NCI-H1048 (cell line): ENCODE measurements at places on chromosomes 5 and 9.

GRCh38 chr5:171906703-171907590, 99.5 kb downstream of the FBXW11 start:
- DNase-seq: no peak

DNA sequence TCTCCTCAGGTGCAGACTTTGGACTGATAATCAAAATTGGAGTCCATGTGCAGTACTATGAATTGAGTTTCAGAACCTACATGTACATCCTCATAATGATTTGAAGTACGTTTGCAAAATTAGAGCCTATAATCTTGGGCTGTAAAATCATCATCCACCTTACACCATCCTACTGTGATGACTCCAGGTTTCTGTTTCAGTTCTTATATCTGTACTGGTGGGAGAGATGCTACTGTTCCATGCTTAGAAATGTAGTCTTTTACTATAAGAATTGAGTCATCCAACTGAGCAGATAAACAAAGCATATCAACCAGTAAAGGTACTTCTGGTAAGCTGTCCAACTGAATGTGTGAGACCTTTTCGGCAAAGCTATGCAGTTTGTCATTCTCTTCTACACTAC, 586.3 kb upstream of the FAM174A start:
- no peak for DNase-seq

GRCh38 chr5:177958696-177959095, 37.3 kb downstream of the PROP1 start:
- DNase-seq: no peak

- DNase-seq: no peak
Observed at GRCh38 chr5:142405023-142405422, 80.2 kb upstream of the SPRY4 start.

GRCh38 chr5:1325191-1325741, 19.6 kb downstream of the CLPTM1L start:
- DNase-seq: no peak

GRCh38 chr9:2621722-2622460, at the start of gene VLDLR:
Gene VLDLR (plus strand): TSS chr9:2621787. CDS start chr9:2622190, 403 bp downstream.
- peak; percentile 41 for DNase-seq

DNA sequence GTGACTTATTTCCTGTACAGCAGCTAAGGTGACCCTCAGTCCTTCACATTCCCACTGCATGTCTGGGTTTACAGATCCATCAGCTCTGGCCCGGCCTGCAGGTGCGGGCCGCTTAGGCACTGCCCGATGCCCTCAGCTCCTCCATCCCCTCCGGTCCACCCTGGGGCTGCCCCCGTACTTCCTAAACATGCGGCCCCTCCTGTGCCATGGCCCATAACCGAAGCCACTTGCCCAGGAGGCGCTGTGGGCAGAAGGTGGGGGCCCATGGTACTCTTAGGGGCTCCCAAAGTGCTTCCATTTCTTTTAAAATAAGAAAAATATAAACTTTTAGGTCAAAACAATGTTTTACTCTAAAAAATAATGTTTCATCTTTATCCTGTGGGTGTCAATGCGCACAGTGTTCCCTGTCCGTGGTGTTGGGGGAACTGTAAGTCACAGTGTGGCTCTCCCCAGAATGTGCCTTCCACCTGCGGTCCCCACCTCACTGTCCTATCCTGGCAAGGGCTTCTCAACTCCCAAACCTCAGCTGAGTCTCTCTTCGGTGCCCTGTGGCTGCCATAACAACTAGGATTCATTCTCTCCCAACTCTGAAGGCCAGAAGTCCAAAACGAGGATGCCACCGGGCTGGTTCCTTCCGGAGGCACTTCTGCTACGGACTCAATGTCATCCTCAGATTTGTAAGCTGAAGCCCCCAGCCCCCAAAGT, 132.7 kb upstream of the LPCAT1 start:
- DNase-seq: no peak

DNA sequence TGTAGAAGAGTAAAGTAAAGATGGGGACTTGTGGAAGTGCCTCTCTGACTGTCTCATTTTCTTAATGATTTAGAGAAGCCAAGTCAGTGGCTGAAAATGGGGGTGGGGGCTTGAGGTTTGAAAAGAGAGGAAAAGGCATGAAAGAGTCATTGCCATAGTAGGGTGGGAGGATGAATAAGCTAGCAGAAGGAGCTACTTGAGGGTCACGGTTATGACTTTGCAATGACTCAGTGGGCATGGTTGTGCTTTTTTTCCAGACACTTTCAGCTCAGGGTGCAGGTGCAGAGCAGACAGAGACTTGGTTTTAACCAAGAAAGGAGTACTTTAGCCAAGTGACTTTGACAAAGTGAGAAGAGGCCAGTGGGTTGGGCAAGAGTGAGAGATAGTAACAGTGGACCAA, 117.8 kb downstream of the PTTG1 start:
- DNase-seq: no peak

DNA sequence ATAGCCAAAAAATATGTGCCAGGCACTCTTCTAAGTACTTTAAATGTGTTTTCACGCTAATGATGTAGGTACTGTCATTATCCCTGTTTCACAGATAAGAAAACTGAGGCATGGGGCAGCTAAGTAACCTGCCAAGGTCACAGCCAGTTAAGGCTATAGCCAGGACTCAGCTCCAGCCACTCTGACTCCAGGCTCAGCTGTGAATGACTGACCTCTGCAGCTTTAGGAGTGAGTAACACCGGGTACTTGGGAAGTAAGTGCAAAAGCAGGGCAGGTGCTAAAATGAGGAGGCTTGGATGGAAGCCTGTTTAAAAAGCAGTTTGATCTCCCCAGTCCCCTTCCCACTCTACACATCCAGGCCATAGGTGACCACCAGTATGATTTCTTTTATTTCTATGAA, 10.6 kb upstream of the SHC3 start:
- no peak for DNase-seq

GRCh38 chr5:149387982-149388381, 8.9 kb upstream of the IL17B start:
- DNase-seq: no peak

GRCh38 chr5:158275511-158275910, 416.6 kb upstream of the CLINT1 start:
- no peak for DNase-seq

- DNase-seq: no peak
Observed at GRCh38 chr9:33418090-33418489, 15.7 kb upstream of the AQP7 start.

DNA sequence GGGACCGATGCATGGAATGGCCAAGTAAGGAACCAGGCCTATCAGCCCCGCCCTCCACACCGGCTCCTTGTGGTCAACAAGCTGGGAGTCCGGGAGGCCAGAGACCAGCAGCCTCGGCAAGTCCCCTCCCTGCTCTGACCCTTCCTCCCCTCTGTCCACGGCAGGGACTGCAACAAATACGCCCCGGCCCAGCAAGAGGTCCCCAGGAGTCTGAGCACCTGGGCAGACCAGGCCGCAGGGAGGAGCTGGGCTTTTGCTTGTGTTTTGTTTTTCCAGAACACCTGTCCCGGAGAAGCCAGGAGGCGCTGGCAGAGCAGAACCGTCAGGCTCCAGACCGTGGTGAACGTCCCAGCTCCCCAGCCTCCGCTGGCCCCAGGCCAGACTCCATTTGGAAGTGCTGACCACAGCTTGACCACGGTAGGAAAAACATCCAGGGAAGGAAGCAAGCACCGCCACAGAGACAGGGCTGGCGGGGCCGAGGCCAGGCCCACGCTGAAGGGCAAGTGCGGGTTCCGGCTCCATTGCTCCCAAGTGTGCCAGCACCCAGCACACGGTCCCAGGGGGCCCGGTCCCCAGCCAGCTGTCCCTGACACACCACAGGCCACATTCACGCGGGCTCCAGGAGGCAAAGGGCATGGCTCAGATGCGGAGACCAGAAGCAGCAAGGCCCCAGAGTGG, 56.7 kb downstream of the VAV2 start:
- no peak for DNase-seq

DNA sequence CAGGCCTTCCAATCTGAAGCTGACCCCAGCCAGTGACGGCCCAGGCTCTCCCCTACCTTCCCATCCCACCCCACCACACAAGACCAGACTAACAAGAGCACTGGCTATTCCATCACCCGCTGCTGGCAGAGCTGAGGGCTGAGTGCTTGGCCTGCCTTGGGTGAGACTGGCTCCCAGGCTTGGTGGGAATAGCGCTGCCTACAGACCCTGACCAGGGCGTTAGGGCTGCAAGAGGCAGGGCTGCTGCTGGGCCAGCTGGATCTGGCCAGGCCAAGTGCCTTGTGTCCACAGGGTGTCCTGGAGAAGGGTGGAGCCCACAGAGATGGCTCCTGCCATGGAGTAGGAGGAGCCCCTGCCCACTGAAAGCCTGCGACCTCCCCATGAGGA, 31.6 kb upstream of the ANGPTL2 start:
- no peak for DNase-seq

DNA sequence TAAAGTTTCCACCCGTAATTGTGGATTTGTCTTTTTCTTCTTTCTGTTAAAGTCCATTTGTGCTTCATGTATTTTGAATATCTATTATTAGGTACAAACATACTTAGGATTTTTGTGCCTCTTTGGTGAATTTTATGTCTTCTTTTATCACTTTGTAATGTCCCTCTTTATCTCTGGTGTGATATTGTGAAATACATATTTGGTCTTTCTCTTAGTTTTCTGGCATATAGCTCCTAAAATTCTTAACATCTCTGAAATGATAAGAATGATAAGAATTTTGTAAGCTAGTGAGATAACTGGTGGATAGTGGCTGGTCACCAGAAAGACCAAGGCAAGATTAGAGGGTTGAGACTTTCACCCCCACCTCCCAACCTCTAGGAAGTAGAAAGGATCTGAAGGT, 111.1 kb downstream of the KCTD16 start:
- DNase-seq: no peak

DNA sequence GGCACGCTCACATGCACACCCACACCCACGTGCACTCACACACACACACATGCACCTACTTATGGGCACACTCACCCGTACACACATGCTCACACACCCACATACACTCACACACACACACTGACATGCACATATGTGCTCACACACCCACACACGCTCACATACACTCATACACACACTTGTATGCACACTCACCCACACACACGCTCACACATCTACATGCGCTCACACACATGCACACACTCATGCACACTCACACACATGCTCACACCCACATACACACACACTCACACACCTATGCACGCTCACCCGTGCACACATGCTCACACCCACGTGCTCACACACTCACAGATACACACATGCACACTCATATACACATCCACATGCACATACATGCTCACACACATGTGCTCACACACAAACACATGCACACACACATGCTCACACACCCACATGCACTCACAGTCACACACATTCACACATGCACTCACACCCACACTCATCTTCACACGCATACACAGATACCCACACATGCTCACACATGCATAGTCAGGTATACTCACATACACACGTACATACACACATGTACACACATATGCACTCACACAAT, 138.3 kb downstream of the OLFM1 start:
- DNase-seq: no peak

- DNase-seq: no peak
Observed at GRCh38 chr9:96323169-96323568, 21.2 kb upstream of the HSD17B3 start.

DNA sequence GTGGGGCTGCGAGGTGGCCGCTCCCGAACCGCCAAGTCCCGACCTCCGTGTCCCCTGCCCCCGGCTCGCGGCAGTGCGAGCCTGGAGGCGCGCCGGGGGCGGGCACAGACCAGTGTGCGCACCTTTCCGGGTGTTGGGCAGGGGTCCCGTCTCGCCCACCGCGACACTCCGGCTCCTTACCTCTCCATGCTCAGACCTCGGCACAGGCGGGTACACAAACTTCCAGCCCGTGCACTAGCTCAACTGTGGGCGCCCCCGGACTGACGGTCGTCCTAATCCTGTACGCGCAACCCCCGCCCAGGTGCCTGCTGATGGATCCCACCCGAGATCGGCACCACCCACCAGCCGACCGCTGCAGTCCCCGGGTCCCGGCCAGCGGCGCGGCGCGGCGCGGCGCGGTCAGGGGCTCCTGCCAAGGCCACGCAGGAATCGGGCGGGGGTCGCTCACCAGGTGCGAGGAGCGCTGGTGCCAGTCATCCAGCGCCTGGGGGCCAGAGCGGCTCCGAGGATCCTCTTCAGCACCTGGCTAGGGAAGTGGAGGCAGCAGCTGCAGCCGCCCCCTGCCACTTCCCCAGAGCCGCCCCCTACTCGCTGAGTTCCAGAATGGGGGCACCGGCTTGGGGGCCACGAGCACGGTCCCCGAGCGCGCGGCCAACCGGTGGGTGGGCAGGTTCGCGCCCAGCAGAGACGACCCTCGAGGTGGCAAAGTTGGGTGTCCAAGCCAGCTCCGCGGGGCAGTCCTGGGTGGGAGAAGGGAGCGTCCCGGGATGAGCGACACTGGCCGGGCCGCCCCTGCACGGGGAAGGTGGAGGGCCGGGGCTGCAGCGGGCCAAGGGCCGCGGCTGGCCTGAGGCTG, 511 bp downstream of the SEMA5A start:
- DNase-seq: no peak

DNA sequence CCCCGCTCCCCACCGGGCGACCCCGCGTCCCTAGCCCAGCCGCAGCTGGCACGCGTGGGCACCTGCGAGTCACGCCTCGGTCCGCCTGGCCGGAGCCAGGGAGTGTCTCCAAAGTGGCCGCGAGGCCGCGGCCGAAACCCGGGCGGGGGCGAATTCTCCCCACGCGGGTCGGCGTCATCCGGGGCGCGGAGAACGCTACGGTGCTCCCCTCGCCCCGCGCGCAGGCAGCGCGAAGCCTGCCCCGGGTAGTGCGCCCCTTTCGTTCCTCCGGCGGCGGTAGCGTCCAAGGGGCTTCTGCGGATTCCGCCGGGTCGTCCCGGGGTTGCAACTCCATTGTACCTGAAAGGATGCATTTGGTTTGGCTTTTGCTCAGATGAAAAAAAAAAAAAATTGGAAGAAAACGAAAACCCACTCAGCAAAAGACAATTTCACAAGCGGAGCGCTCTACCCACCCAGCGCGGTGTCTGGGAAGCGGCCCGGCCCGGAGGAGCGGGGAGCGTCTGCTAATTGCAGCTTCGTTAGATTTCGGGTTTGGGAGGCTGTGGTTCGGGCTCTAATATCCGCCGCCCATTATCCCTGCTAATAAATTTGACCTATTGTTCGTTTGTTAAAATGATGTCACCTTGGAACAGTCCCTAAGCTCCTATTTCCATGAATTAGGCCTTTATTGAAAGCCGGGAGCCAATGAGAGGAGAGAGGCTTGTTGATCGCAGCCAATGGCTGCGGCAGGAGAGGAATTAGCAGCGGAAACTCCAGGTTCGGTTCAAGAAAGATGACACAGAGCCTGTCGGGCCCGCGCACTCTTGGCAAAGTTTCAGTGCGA, at the start of gene TLX3:
TLX3 (plus strand) TSS at position 796 of the 823 bp plus-strand sequence. CDS start 118 bp downstream, outside the sequence.
- peak; percentile 96 for DNase-seq

DNA sequence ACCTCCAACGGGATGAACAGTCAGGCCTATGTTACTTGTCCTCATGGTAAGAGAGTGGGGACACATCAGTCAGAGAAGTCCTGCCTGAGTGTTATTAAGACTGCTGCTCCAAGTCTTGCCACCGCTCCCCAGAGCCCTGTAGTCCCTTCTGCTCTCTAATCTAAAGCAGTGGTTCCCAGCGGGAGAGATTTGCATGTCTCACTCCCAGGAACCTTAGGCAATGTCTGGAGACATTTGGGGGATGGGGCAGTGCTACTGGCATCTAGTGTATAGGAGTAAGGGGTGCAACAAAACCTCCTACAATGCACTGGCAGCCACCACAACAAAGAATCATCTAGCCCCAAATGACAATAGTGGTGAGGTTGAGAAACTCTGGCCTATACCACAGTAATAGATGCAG, 2.6 kb upstream of the SVEP1 start:
- DNase-seq: no peak

- DNase-seq: no peak
Observed at GRCh38 chr9:136012651-136013050, 51.5 kb upstream of the UBAC1 start.
